Mucosa of gallbladder (tissue), 1 donor: ENCODE measurements at places on chromosomes 12 and 14. TPM values are rescaled to one million over a fixed set of nuclear protein-coding genes. Genes with fewer than 3 reads are reported as not detected.

DNA sequence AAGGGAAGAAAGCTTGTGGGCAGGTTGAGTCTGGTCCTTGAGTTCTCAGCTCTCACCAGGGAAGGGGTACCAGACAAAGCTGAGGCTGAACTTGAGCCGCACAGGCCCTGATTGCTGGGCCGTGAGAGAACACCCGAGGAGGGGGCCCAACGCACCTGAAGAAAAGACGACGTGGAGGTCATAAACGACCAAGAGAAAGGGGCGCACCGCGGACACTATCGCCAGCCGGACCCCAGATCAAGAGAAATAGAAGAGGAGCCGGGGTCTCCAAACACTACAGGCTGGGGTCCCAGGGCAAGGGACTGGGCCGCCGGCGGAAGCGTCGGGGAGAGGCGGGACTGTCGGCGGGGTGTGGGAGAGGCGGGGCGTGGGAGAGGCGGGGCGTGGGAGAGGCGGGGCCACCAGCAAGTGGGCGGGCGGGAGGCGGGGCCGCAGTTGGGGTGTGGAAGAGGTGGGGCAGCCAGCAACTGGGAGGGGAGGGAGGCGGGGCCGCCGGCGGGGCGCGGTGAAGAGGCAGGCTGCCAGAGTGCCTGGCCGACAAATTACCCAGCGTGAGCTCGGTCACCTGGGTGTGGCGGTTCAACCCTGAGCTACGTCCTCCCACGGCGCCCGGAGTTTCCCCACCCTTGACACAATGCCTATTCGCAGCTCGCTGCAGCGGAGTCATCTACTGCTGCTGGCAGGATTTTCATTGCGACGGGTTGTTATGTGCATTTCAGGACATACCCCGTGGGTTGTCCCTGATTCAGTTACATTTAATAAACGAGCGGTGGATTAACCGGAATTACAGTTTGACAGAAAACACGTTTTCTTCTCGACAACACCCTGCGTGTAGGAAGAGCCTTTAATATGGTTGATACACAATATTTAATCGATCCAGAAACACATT is 15.5 kb upstream of the NEMF start:
- peak; percentile 97 for DNase-seq

DNA sequence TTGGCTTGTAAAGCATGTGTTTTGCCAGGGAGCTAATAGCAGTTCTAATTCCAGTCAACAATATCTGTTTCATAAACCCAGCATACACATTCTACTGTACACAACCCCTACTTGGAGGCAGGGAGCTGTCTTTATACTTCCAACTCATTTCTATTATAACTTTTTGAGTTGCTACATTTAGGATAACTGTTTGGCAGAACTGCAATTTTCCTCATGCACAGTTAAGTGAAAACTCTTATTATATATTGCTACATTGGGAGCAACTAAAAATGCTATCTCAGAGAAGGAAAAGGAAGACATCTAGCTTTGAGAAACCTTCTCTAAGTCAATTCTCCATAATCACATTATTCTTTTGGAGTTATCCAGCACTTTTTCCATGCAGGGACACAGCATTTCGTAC is 480.2 kb downstream of the RPS29 start:
- DNase-seq = no peak

- no peak for DNase-seq
Measured at GRCh38 chr14:101888182-101888581, 76.2 kb upstream of the DYNC1H1 start.

- no peak for DNase-seq
Measured at GRCh38 chr12:54355104-54355815, 9.0 kb downstream of the GPR84 start.

DNA sequence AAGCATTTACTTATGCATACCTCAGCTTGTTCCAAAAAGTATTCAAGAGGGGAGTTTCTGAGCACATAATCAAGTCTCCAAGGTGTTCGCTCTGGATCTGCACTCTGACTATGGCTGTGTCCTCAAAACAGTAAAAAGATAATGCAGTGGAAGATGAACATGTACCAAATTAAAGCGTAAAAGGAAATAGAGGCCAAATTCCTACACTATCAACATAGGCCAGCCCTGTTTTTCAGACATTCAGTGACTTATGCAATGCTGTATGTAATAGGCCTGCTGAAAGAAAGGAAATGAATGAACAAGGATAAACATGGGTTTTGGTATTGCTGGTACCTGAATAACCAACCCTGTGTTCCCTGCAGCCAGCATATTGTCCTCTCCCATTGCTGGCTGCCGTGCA is 115.7 kb downstream of the SAMD4A start:
- no peak for DNase-seq

- no peak for DNase-seq
Measured at GRCh38 chr14:40003773-40004172, 571.5 kb upstream of the FBXO33 start.

DNA sequence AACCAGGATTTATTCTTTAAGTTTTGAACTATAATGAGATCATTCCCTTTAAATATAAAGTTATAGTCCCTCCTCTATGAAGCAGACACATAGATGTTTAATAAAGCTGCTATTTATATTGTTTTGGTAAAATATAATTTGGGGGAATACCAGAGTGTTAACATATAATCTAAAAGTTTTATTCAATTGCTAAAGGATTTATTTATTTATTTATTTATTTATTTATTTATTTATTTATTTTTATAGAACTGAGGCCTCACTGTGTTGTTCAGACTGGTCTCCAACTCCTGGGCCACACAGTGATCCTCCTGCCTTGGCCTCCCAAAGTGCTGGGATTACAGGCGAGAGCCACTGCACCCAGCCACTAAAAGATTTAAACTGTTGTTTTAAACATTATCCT is 98.6 kb downstream of the KICS2 start:
- DNase-seq = no peak

TAPBPL gene
- total RNA-seq = 53.1 TPM

TAS2R20 gene
- 0.89 TPM for total RNA-seq
